HEK293T (cell line): ENCODE measurements at places on chromosomes 13 and 19.

DNA sequence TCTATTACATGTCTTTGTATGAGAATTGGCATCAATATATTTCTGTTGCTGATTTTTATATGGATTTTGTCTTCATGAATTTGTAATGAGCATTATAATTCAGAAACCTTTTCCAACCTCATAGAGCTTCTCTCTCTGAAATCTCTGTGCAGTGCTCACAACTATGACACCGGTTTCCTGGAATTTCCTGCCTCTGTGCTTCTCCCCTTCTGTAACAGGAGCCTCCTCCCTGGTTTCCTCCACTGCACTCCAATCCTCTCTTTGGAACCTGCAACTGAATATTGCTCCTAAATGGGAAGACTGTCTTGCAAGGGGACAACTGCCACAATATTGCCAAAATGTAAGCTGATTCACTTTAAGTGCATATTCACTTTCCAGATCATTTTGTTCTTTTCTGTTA lies 1147.9 kb downstream of the UQCRFS1 start:
- no peak for DNase-seq

DNA sequence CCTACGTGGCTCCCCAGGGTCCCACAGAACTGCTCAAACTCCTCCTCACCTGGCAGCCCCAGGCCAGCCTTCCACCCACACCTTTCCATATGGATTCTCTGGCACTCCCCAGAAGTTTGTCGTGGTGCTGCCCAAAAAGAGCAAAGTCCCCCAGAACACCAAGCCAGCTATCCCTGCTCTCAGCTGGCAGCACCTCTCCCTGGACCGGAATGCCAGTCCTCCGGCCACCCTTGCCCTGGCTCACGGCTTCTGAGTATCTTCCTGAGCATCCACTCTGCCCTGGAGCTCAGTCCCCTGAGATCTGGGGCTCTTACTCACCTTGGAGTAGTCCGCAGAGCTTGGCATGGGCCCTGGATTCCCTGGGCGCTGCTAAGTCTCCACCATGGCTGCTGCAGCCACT lies 166.5 kb upstream of the ZNF507 start:
- DNase-seq = no peak

GRCh38 chr13:112159575-112160547 lies 92.9 kb downstream of the SOX1 start:
- no peak for DNase-seq

GRCh38 chr19:10001899-10002298 lies 8.4 kb downstream of the COL5A3 start:
- peak; percentile 32 for DNase-seq

DNA sequence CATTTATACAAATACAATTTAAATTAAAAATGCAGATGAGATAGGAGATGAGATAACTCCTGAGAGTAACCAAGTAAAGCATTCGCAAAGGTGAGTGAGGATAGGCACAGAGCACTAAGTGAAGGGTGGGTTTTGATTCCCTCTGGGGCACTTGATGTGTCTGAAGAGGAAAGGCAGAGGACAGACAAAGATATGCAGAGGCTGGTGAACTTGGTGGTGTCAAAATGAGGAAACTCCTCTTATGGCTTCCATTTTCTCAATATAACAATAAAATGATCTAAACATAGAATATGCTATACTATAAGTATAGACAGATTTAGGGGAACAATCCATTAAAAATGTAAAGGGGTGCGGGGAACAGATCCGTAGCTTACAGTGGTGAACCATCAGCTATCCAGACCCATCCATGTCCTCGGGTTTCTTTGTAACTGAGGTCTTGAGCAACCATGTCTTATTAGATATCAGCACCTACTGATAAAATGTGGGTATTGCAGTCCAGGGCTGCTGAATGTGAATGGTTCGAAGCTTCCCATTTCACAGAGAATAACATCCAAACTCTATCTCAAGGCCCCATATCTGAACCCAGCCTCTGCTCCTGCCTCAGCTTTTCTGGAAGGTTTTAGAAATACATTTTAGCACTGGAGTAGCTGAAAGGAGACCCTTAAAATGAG lies 73.9 kb upstream of the SLC10A2 start:
- DNase-seq = peak; percentile 25

DNA sequence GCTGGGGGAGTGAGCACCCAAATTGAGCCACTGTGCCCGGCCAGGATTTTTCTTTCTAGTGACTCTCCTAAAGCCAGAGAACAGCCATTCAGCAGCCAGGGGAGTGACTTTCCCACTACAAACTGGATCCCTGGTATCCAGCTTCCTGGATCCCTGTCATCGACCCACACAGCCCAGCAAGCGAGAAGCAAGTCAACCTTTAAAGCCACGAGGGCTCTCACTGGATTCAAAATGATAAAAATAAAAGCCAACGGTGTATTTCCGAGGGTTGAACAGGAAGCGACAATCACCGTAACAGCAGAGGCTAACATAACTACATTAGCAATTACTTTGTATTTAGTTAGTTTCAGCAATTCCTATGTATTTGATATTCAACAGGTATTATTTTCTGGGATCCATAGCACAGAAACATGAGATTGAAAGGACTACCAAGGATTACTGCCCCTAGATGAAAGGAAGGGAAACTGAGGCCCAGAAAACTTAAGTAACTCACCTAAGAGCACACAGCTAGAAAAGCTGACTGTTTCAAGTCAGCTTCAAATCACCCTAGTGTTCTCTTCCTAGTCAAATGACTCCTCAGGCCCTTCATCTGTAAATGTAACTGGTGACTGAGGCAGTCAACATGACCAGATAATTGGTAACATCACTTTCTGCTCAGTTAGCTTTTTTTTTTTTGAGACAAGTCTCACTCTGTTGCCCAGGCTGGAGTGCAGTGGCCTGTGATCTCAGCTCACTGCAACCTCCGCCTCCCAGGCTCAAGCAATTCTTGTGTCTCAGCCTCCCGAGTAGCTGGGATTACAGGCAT lies 2.7 kb downstream of the RFX1 start:
- DNase-seq = no peak

DNA sequence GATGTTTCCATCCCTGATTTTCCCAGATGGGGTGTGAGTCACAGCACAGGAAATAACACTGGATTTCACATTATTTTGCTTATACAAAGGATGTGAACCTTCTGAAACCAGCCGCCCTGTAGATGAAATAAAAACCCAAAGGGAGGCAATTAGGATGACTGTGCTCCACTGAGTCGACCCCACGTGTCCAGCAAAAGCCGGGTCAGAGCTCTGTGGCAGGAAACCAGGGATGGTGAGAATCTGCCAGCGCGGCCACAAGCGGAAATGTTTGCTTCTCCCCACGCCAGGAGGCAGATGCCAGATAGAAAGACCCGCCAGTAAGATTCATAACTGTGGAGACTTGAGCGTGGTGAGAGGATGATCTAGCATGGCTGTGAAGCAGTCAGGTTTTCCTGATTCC lies 764.4 kb downstream of the LIG4 start:
- no peak for DNase-seq

DNA sequence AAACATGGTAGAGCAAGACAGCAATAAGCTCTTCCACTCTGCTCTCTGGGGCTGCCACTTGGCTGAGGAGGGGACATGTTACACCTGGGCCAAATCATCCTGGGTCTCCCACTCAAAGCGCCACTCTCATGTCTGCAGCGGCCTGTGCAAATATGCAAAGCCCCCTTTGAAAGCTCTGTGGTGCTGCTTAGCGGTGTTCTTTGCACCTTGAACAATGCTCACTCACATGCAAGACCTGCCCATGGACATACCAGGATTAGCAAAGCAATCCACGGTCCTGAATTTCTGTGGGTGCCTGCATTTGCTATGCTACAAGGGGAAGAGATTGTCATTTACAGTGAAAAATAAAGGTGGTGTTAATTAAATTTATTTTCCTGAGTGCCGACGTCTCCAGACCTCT lies 48.6 kb downstream of the MRPL57 start:
- DNase-seq = no peak

GRCh38 chr13:20624213-20624612 lies 57.3 kb downstream of the IFT88 start:
- no peak for DNase-seq

DNA sequence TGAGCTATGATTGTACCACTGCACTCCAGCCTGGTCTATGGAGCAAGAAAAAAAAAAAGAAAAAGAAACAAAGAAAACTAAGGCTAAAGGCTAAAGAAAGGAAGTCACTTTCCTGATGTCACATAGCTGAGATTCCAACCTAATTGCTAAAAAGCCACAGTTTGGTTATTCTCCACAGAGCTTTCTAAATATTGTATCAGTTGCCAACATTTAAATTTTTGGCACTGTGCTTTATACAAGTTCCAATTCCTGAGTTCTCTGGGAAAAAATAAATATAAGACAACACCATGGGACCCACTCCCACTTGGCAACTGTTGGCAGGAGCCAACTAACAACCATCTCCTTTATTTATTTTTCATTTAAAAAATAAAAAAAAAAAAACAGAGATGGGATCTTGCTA lies 11.2 kb upstream of the LYPD3 start:
- no peak for DNase-seq

DNA sequence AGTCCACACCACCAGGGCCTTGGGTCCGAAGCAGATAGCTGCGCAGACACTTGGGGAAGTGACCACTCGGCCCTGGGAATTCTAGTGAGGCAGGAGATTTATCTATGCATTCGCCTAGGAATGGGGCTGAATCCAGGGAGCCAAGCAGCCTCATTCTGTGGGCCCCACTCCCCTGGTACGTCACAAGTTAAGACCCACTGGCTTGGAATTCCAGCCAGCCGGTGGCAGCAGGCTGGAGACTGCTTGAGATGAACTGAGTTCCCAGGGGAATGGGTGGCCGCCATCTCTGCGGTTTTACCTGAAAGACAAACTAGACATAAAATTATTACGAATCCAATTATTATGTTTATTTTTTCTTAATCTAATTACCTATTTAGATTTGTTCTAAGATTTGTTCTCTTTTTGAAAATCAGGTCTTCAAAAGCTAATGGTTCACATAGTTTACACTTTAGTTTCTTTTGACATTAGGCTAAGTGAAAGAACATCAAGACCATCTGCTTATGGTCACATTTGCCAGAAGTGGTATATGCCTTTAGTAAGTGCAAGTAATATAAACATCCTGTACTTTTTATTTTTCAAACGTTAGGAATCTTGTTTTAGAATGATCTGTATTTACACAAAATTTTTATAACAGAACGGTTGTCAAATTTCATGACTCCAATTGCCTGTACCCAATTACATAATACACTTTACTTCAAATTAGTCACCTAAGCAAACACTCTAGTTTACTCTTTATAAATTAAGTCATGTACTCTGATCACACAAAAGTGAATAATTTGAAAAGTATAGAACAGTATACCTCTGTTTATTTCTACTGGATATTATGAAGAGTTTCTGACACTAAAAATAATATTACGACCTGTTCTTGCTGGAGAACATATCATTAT lies 74.4 kb downstream of the SLITRK6 start:
- no peak for DNase-seq

DNA sequence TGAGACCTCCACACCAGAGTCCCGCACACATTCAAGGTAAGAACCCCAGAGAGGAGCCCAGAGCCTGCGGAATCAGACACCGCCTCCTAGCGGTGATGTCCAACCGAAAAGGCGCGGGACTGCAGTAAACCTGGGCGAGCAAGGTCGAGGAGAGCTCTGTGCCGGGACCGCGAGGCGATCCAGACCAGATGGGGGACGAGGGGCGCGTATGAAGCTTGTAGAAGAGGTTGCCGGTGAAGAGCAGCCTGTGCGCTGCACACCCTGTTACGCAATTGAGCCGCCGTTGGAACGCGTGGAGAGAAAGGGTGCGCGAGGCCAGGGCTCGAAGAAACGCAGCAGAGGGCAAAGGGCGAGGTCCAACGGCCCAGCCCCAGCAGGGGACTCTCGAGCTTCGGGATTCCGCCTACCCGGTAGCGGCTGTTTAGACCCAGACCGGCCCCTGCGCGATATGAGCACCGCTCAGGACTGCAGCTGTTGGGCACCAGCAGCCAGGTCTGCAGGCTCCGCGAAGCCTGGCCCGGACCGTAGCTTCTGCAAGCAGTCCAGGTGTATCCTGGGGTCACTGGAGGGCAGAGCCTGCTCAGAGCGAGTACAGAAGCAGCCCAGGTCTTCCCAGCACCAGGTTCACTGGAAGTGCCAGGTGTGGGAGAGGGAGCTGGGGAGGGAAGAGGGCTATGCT lies 65.9 kb upstream of the ZNF599 start:
- DNase-seq = no peak

- no peak for DNase-seq
These were observed 747.3 kb downstream of the PCDH9 start for GRCh38 chr13:66482836-66483235.

GRCh38 chr13:38167164-38167822 lies 182.4 kb upstream of the UFM1 start:
- DNase-seq = no peak

- DNase-seq = no peak
These were observed 4.5 kb downstream of the ADGRE1 start for GRCh38 chr19:6891761-6892385.

- DNase-seq = no peak
These were observed 22.5 kb downstream of the DOT1L start for GRCh38 chr19:2186071-2186846.

- DNase-seq = no peak
These were observed 11.4 kb downstream of the ZNF541 start for GRCh38 chr19:47561440-47562057.

- DNase-seq = no peak
These were observed 93.0 kb downstream of the ITGBL1 start for GRCh38 chr13:101545521-101545920.
